ENCODE measurements at places on chromosomes 6 and 20. TPM values are rescaled to one million over a fixed set of nuclear protein-coding genes. Genes with fewer than 3 reads are reported as not detected.

Gene NKAPL
- total RNA-seq: not detected

Gene GGTLC1
- not detected for total RNA-seq

Gene TAGAP
- 0.11 TPM for total RNA-seq

Gene UNC5CL
- total RNA-seq: 1.2 TPM

Gene HLA-DRB5
- not detected for total RNA-seq

GRCh38 chr6:11772109-11772825, 6.3 kb downstream of the ADTRP start:
- DNase-seq: no peak

GRCh38 chr6:62971976-62972658, 239.2 kb upstream of the FKBP1C start:
- DNase-seq: no peak

DNA sequence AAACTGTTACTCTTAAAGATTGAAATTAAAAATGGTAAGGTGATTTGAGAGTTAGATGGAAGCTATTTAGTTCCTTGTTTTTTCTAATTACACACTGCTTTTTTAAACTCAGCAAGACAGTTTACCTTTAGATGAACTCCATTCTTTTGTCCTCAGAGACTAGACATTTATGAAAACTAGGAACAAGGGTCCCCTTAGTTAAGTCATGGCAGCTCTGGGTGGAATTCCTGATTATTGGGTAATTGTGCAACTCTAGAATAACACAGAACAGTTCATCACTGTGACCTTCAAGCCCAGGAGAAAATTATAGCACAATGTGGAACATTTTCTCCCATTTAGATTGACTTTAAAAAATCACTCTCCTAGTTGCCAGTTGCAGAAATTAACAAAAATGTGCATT, 251.7 kb downstream of the NKAIN2 start:
- no peak for DNase-seq

- peak; percentile 14 for DNase-seq
These were observed 8.6 kb downstream of the SNPH start for GRCh38 chr20:1274485-1275311.

GRCh38 chr6:97059473-97059872, 134.9 kb downstream of the KLHL32 start:
- DNase-seq: peak; percentile 69

- DNase-seq: no peak
These were observed 30.0 kb upstream of the KIF6 start for GRCh38 chr6:39755231-39755630.
